NCI-H345 (cell line): ENCODE measurements at places on chromosomes 16 and 17.

GRCh38 chr16:57299009-57299718 is 14.7 kb upstream of the PLLP start:
- peak; percentile 41 for DNase-seq

GRCh38 chr16:27179500-27180072 is 23.7 kb upstream of the KDM8 start:
- peak; percentile 36 for DNase-seq

GRCh38 chr16:7646821-7647500 is 314.3 kb downstream of the RBFOX1 start:
- DNase-seq: no peak

GRCh38 chr16:63092736-63093135 is 1056.5 kb upstream of the CDH8 start:
- DNase-seq: no peak

GRCh38 chr16:4053301-4053845 is 62.9 kb downstream of the ADCY9 start:
- peak; percentile 98 for DNase-seq

DNA sequence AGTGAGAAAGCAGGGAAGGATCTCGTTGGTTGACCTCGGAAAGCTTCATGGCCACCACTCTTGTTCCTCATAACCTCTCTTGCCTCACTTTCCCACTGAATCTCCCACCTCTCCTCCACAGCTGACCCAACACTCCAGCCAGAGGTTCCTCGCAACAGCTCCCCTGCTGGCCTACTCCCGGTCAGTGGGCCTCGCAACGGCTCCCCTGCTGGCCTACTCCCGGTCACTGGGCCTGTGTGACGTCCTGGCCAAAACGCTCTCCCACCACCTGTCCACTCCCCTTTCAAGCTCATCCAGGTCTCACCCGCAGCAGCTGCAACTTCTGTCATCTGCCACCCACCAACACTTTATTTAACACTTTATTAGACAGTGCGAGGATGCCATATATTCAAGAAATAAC is 149.1 kb downstream of the VPS53 start:
- DNase-seq: no peak

DNA sequence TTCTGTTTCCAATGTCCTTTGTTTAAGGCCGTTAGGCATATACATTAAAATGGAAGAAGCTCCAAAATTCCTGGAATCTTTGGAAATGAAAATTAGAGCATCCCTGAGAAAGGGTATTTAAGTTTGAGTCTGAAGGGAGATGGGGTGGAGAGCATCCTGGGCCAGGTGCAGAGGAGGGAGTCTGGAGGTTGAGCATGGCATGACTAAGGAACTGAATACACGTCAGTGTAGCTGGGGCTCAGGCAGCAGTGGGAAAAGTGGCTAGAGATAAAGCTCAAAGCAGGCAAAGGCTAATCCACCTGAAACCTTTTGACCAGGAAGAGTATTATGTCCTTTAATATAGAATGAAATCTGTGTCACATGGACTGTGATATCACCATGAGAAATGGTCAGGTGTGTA is 669.0 kb upstream of the RBFOX1 start:
- no peak for DNase-seq

DNA sequence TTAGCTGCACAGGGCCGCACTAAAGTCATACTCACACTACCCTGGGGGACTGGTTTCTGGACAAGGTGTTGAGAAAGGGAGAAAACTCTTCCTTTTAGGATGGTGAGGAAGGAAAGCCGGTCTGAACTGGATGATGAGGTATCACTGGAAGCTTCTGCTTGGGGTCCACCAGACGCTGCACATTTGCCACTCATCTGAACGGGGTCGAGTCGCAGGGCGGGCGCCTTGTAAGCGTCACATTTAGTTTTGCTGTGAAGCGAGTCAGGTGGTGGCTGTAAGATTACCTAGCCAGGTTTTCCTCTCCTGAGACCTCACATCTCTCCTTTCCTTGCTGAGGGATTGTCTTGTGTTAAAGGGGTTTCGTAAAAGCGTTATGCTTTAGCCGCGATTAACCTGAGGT is 2.3 kb downstream of the JPT2 start:
- no peak for DNase-seq

GRCh38 chr16:86222965-86223551 is 287.3 kb upstream of the FOXF1 start:
- DNase-seq: no peak

DNA sequence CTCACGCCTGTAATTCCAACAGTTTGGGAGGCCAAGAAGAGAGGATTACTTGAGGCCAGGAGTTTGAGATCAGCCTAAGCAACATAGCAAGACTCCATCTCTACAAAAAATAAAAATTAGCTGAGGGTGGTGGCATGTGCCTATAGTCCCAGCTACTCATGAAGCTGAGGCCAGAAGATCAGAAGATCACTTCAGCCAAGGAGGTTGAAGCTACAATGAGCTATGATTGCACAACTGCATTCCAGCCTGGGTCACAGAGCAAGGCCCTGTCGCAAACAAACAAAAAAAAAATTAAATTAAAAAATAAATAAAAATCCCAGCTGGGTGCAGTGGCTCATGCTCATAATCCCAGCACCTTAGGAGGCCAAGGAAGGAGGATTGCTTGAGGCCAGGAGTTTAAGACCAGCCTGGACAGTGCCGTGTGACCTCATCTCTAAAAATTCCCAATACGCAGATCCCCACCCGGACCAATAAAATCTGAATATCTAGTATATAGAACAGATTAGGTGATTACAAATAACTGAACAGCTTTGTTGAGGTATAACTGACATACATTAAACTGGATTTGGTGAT is 18.2 kb upstream of the ATF7IP2 start:
- no peak for DNase-seq

DNA sequence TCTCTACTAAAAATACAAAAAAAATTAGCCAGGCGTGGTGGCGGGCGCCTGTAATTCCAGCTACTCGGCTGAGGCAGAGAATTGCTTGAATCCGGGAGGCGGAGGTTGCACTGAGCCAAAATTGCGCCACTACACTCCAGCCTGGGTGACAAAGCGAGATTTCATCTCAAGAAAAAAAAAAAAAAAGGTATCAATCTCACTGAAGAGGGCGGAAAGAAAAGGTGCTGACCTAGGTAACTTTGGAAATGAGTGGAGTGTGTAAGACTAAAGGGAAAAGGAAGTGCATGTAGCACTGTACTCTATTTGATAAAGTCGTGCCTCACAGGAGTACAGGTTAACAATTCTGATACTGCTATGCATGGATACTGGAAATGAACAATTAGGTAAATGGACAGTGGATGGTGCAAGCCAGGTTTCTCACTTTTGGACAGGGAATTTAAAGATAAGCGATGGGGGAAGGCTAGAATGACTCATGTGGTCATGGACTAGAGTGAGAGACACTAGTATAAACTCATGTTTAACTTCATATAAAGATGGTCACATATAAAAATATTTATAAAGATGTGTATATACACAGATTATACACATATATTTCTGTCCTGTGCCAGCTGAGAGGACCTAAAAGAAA is 142.9 kb downstream of the CDK5R1 start:
- DNase-seq: no peak

GRCh38 chr17:18122990-18123753 is 14.6 kb downstream of the MYO15A start:
- no peak for DNase-seq

- DNase-seq: no peak
Measured at GRCh38 chr16:15988268-15989013, 39.0 kb downstream of the ABCC1 start.

DNA sequence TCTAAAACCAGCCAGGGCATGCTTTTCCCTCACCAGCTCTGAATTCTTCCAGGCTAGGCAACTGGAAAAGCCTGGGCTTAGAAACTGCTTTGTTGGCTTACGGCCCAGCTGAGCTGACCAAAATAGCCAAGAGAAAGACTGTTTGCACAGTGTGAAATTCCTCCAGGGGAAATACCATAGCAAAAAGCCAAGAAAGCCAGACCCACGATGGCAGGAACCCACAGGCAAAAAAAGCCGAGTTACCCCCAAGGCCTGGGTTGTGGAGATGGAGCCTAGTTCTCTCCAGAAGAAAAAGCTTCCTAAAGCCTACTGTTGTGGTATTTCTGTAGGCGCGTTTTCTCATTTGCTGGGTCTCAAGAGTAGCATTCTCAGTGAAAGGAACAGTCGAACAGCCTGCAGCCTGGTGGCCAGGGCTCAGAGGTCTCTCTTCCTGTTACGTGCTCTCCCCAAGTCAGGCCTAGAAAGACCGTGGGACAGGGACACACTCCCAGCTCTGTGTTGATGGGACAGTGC is 9.2 kb downstream of the SP2 start:
- DNase-seq: no peak

GRCh38 chr16:534135-534534 is 6.6 kb downstream of the CAPN15 start:
- peak; percentile 34 for DNase-seq

DNA sequence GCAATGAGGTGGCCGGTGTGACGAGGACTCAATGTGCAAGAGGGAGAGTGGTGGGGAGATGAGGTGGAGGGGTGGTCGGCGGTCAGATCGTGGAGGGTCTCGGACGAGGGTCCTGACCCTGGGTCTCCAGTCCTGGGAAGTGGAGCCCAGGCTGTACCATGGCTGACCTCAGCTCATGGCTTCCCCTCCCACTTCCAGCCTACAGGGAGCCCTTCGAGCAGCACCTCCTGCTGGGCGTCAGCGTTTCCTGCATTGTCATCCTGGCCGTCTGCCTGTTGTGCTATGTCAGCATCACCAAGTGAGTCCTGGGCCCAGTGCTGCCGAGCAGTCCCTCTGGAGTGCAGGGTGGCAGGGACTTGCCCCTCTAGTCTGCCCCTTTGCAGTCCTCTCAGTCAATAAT is 41.8 kb downstream of the IL4R start:
- no peak for DNase-seq

DNA sequence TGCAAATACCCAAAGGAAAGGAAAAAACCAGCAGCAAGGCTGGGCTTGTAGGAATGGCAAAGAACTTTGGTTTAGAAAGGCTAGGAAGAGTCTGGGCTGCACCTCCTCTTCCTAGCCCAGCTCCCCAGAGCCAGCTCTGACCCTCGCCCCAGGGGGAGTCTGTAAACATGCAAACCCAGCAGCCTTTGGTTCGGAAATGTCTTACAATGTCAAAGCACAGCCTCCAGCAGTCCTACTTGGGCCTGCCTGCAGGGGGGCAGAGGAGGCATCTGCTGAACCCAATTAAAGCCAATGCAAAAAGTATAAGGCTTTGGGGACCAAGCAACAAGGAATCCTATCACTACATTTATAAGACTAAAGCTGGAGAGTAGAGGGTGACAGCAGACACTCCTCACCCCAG is 5.0 kb upstream of the FTSJ3 start:
- no peak for DNase-seq

- no peak for DNase-seq
Measured at GRCh38 chr17:30858556-30859250, 26.9 kb downstream of the ATAD5 start.

DNA sequence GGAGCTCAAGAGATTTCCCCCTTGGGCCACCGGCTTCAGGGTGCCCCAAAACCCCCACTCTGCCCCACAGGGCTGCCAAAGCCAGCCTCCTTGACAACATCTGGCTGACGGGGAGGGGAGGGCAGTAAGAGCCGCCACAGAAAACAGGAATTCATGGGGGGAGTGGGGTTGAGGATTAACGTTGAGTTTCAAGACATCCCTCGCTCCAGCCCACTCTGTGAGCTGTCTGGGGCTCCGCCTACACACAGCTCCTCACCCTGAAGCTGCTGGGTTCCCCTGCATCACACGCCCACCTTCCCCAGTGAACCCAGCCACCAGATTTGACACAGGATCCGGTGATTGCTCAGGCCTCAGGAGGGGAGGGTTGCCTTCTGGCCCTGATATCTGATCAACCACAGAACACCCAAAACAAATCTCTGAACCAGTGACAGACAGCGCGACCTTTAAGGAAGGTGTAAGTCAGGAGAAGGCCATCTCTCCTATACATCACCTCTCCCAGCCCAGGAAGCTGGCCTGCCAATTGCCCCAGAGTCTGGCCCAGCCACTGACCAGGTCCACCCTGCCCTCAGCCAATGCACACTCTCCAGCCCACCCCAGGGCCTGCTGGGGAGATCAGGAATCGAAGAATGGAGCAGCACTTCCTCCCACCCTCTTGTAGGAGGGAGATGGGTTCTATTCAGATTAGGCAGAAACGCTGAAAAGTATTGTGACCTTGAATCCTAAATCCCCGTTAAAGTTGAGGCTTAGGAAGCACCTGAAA is 132.1 kb downstream of the CLEC16A start:
- no peak for DNase-seq

- DNase-seq: no peak
Measured at GRCh38 chr17:57879437-57880085, 29.7 kb upstream of the MRPS23 start.

GRCh38 chr16:71499775-71500364 is 10.7 kb upstream of the ZNF19 start:
- DNase-seq: peak; percentile 47

- no peak for DNase-seq
Measured at GRCh38 chr17:61131585-61131984, 268.1 kb upstream of the TBX2 start.

- DNase-seq: no peak
Measured at GRCh38 chr16:55526441-55526840, 17.6 kb downstream of the LPCAT2 start.

GRCh38 chr16:77970371-77970770 is 52.0 kb upstream of the CLEC3A start:
- DNase-seq: no peak

GRCh38 chr17:30808785-30809286 is 15.7 kb downstream of the CRLF3 start:
- DNase-seq: no peak

GRCh38 chr16:89691231-89691985 is 4.9 kb downstream of the CDK10 start:
- no peak for DNase-seq

DNA sequence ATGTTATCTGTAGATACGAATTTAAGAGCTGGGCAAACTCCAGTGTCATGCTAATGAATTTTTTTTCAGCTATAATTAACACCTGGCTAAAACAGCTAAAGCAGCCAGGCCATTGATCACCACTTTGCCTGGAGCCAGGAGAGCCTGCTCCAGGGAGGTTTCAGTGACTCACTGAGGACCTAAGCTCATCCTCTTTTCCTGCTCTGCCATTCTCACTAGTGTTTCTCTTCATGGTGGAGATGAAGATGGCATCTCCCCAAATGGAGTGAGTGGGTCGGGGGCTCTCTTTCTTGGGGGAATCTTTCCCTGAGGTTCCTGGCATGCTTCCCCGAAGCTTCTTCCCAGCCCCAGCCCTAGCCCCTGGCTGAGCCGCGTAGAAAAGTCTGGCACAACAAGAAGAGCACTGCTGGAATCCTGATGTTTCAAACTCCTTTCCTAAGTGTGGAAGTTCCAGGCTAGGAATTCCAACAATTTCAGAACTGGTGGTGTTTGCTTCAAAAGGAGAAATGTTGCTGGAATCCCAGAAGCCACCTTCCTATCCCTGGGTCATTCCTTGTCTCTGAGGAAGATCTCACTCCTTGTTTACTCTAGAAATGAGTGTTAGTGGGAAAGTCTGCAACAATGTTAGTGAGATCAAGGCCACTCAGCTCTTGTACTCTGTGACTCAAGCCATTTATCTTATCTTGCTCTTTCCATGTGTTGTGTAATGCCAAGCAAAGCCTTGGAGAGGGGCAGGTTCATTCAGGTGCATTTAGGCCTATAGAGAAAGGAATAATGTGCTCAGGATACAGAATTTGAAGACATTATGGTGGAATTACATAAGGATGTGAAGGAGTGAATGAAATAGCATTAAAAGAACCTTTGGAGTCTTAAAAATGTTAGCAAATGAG is 26.0 kb upstream of the B4GALNT2 start:
- DNase-seq: no peak

- DNase-seq: peak; percentile 94
Measured at GRCh38 chr17:7294614-7295153, at the start of gene YBX2. Gene YBX2 (minus strand): TSS chr17:7294639. CDS start chr17:7294500, 139 bp downstream.

- no peak for DNase-seq
Measured at GRCh38 chr17:40718930-40719329, 15.4 kb upstream of the KRT24 start.
